EL (cell line): ENCODE measurements at places on chromosomes 3 and 15.
A peak's percentile ranks its signal among the peaks of the same experiment; 100 is the strongest.

DNA sequence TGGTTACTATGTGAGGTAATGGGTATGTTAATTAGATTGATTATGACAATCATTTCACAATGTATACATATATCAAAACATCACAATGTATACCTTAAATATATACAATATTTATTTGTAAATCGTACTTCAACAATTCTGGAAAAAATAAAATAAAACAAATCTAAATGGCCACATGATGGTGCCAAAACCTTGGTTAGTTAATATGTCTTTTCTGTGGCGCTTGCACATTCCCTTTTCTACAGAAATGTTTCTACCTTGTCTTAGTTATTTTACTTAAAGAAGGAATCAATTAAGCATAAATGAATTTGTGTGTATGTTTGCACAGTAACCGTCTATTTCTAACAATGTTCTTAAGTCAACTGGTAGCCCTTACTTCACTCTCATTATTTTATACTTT lies 53.4 kb downstream of the OXSM start:
- DNase-seq = no peak

DNA sequence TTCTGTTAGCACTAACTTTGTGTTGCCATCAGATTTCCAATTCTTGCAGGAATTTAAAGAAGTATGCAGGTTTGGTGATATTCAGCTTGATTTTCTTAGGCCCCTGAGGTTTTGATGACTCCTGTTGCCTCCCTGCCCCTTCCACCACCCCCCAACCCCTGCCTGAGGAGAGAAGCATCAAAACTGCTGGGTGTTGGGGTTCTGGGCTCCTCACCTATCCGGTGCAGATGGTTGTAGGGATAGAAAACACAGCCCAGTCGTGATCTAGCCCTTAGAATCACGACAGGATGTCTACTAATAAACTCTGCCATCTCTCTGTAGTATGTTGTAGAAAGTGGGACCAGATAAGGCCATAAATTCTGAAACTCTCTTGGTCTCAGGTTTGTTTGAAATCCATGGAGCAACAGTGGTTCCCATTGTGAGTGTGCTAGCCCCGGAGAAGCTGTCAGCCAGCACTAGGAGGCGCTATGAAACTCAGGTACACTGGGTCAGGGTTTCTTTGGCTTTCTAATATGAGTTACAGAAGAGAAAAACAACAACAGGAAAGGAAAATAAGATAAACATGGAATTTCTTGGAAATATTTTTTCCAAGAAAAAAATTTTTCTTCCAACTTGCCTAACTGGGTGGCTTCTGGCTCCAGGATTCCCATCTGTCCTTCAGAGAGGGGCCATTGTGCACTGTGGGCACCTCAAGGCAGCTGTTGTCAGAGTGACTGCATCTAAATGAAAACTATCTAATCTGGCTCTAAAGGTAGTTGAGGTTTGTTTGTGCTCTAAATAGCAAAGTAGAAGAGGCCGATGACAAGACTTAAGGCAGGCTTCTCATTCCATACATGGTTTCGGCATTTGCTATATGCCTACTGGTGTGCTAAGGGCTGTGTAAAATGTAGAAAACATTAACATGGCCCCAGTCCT lies 8.7 kb downstream of the SRP14 start:
- peak; percentile 26 for DNase-seq

DNA sequence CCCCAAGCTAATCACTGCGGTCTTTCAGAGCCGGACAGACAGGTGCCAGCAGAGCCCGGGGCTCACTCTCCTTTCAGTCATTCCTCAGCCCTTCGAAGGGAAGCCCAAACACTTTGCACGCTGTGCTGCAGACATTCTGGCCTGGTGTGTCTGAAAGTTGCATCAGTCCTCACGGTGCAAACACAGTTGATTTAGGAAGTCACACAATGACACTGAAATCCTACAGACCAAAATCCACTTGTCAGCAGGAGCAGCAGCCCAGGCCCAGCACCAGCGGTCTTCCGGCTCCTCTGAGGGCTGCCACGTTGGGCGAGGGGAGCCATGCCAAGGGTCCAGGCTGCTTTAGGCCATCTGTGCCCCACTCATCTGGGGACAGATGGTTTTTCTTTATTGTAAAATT lies 61.6 kb downstream of the RGMA start:
- DNase-seq = no peak

DNA sequence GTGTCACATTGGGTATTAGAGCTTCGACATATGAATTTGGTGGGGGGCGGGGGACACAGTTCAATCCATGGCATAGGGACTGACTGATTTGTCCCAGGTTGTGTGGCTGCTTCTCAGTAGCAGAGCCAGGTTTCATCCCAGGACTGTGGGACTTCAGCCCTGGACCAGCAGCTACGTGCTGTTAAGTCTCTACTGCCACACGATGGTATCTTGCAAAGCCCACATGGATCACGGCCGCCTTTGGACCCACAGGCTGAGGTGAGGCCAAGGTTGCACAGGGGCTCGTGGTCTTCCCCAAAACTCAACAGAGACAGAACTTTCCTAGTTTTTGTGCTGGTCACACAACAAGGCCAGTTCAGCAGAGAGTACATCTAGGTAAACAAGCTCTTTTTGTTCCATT lies 97.4 kb downstream of the LRRK1 start:
- DNase-seq = no peak

GRCh38 chr15:92623435-92623834 lies 32.1 kb downstream of the FAM174B start:
- DNase-seq = no peak

- DNase-seq = no peak
Measured at GRCh38 chr3:14991818-14992612, 44.6 kb downstream of the NR2C2 start.

DNA sequence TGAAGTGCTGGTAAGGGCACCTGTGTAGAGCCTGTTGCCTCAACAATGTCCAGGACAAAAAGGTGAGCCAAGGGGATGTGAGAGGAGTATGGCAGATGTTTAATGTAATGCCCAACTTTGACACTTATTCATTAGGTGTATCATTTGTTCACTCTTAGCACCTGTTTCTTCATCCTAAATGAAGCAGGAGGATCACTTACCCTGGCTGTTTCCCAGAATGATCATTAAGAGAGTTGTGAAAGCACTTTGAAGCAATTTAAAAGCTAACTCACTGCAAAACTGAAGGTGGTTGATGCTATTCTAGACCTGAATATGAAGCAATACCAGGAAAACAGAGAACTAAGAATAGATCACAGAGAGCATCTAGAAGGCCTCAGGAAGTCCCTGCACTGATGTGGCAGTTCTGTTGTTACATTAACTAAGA lies 3.4 kb upstream of the HHLA2 start:
- DNase-seq = no peak

GRCh38 chr3:172303181-172303580 lies 145.1 kb downstream of the GHSR start:
- DNase-seq = no peak

GRCh38 chr3:150703299-150703755 lies 393 bp downstream of the ERICH6 start:
- DNase-seq = peak; percentile 18
